ENCODE measurements at places on chromosomes 6 and 20.

DNA sequence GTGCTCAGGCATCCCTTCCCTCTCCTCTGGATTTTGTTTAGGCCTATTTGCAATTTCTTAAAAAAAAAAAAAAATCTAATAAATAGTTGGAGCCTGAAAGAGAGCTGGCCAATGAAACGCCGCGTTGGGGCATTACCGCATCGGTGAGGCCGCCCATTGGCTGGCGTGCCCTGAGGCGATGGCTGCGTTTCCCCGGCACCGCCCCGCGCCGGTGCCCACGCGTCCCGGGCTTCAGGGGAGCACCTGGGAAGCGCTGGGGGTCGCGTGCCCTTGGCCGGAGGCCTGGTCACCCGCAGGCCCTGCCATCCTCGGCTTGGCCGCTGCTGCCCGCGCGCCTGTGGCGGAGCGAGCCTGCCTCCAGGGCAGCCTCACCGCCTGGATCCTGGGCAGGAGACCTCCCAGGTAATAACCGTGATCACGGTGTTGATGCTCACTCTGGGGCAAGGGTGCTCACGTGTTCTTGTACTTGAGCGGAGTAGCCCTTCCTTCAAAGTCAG is 155.4 kb downstream of the NRN1 start:
- no peak for DNase-seq

GRCh38 chr20:23315099-23315498 is 35.5 kb upstream of the NXT1 start:
- DNase-seq = no peak

- no peak for DNase-seq
Measured at GRCh38 chr6:21707524-21708319, 114.2 kb downstream of the SOX4 start.

GRCh38 chr20:4936851-4937406 is 64.4 kb downstream of the SLC23A2 start:
- DNase-seq = no peak

DNA sequence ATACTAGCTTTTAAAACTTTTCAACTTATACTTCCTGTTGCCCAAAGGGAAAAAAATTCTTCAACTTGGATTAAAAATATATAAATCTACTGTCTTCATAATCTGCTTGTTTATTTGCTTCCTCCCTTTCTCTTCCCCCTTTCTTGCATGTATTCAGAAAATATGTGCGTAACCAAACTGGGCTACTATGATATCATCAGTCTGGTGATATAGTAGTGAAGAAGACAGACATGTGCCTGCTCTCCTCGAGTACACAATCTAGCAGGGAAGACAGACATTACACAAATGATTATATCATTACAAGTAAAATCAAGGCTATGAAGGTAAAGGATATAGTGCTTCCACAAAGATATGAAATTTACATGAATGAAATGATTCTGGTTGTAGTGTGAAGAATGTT is 31.0 kb downstream of the IBTK start:
- DNase-seq = no peak

GRCh38 chr20:3728876-3729275 is 3.6 kb upstream of the HSPA12B start:
- DNase-seq = no peak

- DNase-seq = no peak
Measured at GRCh38 chr6:73624896-73625295, 28.9 kb downstream of the SLC17A5 start.

Measured in D341Med (cell line).